ENCODE measurements at places on chromosomes 16 and 17.

DNA sequence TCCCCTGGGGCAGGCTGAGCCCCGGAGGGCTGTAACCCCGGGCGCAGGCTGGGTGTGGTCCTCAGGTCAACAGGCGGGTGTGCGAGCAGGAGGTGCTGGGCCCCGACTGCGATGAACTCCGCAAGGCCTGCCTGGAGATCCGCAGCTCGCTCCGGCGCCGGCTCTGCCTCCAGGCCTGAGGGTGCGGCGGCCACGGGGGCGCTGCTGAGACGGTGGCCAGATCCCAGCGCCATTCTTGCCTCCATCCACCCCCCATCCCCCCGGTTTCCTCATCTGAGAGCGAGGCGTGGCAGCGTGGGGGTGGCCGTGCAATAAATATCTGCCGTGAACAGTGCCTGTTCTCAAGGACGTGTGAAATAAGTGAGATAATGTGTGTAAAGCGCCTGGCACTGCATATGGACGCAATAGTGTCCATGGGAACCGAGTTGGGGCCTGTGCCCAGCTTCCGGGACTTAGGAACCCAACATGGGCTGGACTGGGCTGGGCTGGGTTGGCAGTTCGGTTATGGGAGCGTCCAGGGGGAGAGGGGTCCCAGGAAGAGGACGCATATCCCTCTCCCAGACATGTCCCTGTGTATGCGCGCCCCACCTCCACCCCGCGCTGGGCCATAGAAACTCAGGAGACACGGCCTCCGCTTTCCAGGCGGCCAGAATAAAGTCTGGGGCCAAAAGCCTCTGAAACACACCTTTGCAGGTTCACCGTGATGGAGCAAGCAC lies 15.0 kb downstream of the ZNF213 start:
- H3K36me3 ChIP-seq: no peaks in the 10 kb centered on the region
- peak overlapping the region; percentile 95 for H3K4me3 ChIP-seq
- H3K4me1 ChIP-seq: peaks cover 21% of the 10 kb centered on the region

GRCh38 chr17:6710317-6710716 lies 2.9 kb downstream of the SLC13A5 start:
- peaks cover 9% of the 10 kb centered on the region for H3K4me1 ChIP-seq
- no peaks in the 10 kb centered on the region for H3K36me3 ChIP-seq
- H3K27ac ChIP-seq: no peak overlapping the region
- peaks cover 48% of the 10 kb centered on the region for H3K27me3 ChIP-seq
- no peak overlapping the region for H3K4me3 ChIP-seq
- DNase-seq: no peak

DNA sequence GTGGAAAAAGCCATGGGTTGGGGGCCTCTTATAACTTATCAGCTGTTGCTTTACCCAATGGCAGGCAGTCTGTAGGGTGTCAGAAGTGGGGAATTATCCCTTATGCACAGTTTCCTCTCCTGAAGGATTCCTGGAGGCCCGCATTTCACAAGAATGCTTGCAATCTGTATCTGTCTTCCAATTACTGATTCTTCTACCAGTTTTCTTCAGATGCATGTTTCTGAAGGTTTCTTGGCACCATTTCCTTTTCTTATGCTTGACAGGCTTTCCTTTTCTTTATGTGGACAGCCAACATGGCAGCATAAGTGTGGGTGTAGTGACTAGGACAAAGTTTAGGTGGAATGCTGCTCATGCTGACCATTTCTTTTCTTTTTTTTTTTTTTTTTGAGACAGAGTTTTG lies 36.1 kb downstream of the MAP3K3 start:
- H3K4me3 ChIP-seq: no peak overlapping the region
- H3K27me3 ChIP-seq: no peaks in the 10 kb centered on the region
- no peaks in the 10 kb centered on the region for H3K4me1 ChIP-seq

GRCh38 chr16:29745853-29746345 lies at the start of gene C16orf54:
Gene C16orf54, minus strand, starts transcription at chr16:29745990. Its CDS starts 1,039 bp downstream, at chr16:29744951.
- peaks cover 4% of the 10 kb centered on the region for H3K27me3 ChIP-seq
- no peak for DNase-seq
- H3K4me1 ChIP-seq: no peaks in the 10 kb centered on the region
- H3K36me3 ChIP-seq: no peaks in the 10 kb centered on the region

DNA sequence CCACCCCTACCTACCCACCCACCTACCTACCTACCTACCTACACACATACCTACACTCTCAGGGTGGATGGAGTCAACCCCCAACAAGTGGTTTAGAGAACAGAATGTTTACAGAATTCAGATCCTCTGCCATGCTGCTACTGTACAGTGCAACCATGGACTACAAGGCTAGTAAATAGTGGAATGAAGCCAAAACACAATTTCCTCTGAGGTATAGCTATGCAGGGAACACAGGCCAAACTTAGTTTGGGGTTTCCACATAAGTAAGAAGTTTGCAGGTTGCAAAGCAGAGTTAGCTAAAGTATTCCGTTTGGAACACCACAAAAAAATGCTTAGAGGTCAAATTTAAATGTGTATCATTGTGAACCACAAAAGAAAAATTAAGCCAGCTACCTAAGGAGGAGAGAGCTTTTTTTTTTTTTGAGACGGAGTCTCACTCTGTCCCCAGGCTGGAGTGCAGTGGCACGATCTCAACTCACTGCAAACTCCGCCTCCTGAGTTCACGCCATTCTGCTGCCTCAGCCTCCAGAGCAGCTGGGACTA lies 2.7 kb upstream of the AP1G1 start:
- H3K27me3 ChIP-seq: no peaks in the 10 kb centered on the region
- peak; percentile 54 for DNase-seq
- peaks cover 6% of the 10 kb centered on the region for H3K4me1 ChIP-seq
- no peak overlapping the region for H3K4me3 ChIP-seq
- H3K27ac ChIP-seq: no peak overlapping the region
- no peaks in the 10 kb centered on the region for H3K36me3 ChIP-seq

DNA sequence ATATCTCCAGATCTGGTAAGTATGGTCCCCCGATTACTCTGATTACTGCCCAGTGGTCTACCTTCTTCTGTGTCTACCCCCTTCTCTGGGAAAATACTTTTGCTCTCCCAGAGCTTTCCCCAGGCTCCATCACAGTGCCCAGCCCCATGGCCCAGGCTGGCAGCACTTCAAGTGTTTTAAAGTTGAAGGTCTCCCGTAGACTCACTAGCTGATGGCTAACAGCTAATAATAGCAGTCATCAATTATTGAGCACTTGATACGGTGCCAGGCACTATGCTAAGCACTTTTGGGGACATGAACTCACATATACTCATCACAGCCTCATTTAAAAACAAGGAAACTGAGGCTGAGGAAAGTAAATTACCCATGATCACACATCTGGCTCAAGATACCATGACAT lies 33.4 kb downstream of the DCUN1D3 start:
- H3K36me3 ChIP-seq: peaks cover 15% of the 10 kb centered on the region
- peak overlapping the region; percentile 92 for H3K27ac ChIP-seq
- H3K27me3 ChIP-seq: no peaks in the 10 kb centered on the region
- H3K4me1 ChIP-seq: peaks cover 21% of the 10 kb centered on the region
- H3K4me3 ChIP-seq: no peak overlapping the region

DNA sequence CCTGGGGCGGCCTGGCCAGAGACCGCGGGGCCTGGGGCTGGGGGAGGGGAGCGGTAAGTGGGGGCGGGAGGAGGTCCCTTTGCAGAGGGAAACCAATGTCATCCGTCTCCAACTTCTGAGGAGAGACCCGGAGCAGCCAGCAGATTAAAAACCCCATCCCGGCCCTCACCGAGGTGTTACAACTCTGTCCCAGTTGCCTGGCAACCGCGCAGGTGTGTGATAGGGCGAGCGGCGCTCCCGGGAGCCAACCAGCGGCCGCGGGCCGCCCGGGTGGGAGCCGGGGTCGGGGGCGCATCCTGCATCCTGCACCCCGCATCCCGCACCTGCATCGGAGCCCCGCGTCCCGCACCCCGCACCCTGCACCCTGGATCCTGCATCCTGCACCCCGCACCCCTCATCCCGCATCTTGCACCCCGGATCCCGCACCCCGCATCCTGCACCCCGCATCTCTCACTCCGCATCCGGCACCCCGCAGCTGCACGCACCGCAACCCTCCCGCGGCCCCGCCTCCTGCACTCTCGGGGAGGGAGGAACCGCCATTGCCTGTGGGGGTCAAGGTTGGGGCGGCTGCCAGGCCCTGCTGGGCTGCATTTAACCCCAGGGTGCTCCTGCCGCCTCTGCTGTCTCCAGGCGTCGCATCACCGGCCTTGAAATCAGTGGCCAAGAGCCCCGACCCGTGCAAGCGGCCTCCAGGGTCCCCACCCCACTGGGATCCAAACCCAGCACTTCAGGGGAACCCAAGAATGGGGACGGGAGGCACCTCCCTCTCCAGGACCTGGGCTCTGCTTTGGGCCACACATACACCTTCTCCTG lies 47.3 kb downstream of the RTN4RL1 start:
- H3K4me1 ChIP-seq: peaks cover 39% of the 10 kb centered on the region
- H3K36me3 ChIP-seq: no peaks in the 10 kb centered on the region
- H3K27ac ChIP-seq: no peak overlapping the region
- H3K4me3 ChIP-seq: peak overlapping the region; percentile 43

DNA sequence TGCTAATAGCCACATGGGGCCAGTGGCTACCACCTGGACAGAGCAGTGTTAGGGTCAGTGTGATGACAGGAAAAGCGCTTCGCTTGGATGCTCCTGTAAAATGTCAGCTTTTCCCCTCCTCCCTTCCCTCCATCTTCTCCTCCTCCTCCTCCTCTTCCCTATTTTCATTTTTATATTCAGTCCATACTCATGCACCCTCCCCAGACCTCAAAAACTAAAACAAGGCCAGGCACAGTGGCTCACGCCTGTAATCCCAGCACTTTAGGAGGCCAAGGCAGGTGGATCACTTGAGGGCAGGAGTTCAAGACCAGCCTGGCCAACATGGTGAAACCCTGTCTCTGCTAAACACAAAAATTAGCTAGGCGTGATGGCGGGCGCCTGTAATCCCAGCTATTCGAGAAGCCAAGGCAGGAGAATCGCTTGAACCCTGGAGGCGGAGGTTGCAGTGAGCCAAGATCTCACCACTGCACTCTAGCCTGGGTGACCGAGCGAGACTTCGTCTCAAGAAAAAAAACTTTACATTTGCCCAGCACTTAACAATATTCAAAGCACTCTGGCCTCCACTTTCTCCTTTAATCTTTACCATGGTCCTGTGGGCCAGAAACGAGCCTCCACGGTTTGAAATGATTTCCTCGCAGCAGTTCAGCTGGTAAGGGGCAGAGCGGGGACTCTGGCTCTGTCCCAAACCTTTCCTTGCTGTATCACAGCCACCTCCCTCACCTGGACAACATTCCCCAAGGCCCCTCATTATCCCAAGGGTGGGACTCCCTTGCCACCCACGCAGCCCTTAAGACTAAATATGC lies 21.8 kb downstream of the ANKRD40 start:
- DNase-seq: no peak
- peaks cover 60% of the 10 kb centered on the region for H3K4me1 ChIP-seq
- peak overlapping the region; percentile 51 for H3K27ac ChIP-seq
- H3K36me3 ChIP-seq: no peaks in the 10 kb centered on the region

DNA sequence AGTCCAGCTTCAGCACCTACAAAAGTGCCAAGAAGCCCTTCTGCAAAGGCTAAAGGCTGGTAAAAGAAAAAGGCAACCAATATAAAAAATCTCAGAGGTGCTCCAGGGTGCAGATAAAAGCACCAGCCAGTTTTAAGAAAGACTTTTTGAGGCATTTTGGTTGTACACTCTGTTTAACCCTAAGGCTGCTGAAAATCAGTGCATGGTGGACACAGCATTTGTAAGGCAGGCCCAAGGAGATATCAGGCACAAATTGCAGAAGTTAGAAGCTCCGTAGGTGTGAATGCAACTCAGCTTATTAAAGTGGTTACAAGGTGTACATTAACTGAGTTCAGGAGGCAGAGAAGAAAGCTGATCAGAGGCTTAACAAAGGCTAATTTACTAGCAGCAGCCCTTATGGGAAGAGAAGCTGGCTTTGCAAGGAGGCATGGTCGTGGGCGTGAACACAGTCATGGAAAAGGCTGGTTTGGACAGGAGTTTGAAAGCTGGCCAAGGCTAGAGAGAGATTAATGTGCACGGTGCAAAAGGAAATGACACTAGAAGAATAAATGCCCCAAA lies 21.1 kb downstream of the ACSM1 start:
- H3K27me3 ChIP-seq: peaks cover 3% of the 10 kb centered on the region
- no peak for DNase-seq
- H3K27ac ChIP-seq: no peak overlapping the region
- H3K4me3 ChIP-seq: peak overlapping the region; percentile 58

DNA sequence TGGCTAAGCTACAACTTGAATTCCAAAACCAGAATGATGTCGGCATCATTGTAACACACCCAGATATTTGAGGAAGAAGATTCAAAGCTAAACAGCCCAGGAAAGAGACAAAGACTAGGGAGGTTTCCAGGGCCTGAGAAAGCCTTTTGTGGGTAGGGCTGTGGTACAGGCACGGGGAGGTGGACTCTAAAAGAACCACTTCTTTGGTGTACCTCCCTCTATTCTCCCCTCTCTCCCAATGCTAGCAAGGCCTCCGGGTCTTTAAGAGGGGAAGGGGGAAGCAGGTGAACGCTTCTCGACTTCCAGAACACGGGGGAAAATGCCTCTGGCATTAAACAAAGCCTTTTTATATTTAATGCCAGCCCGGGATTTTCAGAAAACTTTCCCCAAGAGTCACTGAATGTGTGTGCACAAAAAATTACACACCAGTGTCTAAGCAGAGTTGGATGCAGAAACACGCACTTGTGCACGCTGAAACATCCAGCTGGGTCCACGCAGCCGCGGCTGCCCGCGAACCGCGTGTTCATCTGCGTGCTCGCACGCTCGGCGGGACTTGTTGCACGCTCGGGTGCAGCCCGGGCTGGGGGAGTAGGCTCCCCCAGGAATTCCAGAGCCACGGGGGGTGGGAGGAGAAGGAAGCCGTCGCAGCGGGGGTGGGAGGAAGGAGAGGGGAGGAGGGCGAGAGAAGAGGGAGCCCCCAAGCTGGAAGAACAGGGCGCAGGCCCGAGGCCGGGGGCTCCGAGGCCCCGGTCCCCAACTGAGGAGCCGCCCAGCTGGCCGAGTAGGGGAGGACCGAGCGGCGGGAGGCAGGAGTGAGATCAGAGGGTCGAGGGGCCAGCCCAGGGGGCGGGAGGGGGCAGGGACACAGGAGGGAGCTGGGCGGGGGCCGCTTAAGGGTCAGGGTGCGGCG lies 20.1 kb upstream of the ZNF423 start:
- peak; percentile 10 for DNase-seq
- peak overlapping the region; percentile 63 for H3K27ac ChIP-seq
- no peak overlapping the region for H3K4me3 ChIP-seq
- H3K27me3 ChIP-seq: peaks cover 55% of the 10 kb centered on the region
- H3K4me1 ChIP-seq: peaks cover 15% of the 10 kb centered on the region
- H3K36me3 ChIP-seq: no peaks in the 10 kb centered on the region

- H3K27me3 ChIP-seq: no peaks in the 10 kb centered on the region
- no peak overlapping the region for H3K4me3 ChIP-seq
- H3K4me1 ChIP-seq: peaks cover 40% of the 10 kb centered on the region
- peak; percentile 91 for DNase-seq
These were observed 272.7 kb downstream of the SOX9 start for GRCh38 chr17:72393553-72393952.

Data from mesenchymal stem cell (in vitro differentiated cells and primary cell).